Uterine smooth muscle cell (primary cell): ENCODE measurements at places on chromosomes 4 and X. TPM values are rescaled to one million over a fixed set of nuclear protein-coding genes. Genes with fewer than 3 reads are reported as not detected.

The CCDC110 gene
- total RNA-seq, result 1.3 and 2.0 TPM in 2 replicates

The LRRC66 gene
- total RNA-seq, result 0.33 and 0.62 TPM in 2 replicates

The STK32B gene
- total RNA-seq, result 0.50 and 1.1 TPM in 2 replicates

The DMRTC1B gene
- total RNA-seq, result not detected in 2 replicates

The RNF128 gene
- total RNA-seq, result 1.5 and 2.0 TPM in 2 replicates

The ETDA gene
- not detected in 2 replicates for total RNA-seq

The MAGEC2 gene
- not detected in 2 replicates for total RNA-seq

The PFKFB1 gene
- total RNA-seq, result 0.11 TPM in 1 of 2 replicates, not detected in the other

The ITM2A gene
- total RNA-seq, result 0.37 and 0.55 TPM in 2 replicates

The SRPX2 gene
- 19.8 and 58.2 TPM in 2 replicates for total RNA-seq

The HSPA4L gene
- total RNA-seq, result 5.4 and 8.4 TPM in 2 replicates

The TBL1X gene
- 28.9 and 35.1 TPM in 2 replicates for total RNA-seq

The AKAP17A gene
- total RNA-seq, result 26.0 and 43.9 TPM in 2 replicates

The ANXA3 gene
- 4.3 and 6.2 TPM in 2 replicates for total RNA-seq

The HSFX1 gene
- total RNA-seq, result 1.00 TPM in 2 replicates

The PABPC1L2B gene
- total RNA-seq, result not detected in 2 replicates

The GRIA2 gene
- under 0.01 and 0.55 TPM in 2 replicates for total RNA-seq

The OFD1 gene
- total RNA-seq, result 15.5 and 22.2 TPM in 2 replicates

The EDNRA gene
- 3.5 and 10.7 TPM in 2 replicates for total RNA-seq

The EPHA5 gene
- total RNA-seq, result 1.7 and 2.9 TPM in 2 replicates

The TMEM185A gene
- 16.2 and 18.9 TPM in 2 replicates for total RNA-seq

The PRKG2 gene
- 1.1 and 2.4 TPM in 2 replicates for total RNA-seq

The XK gene
- total RNA-seq, result 0.22 and 0.25 TPM in 2 replicates

The GAB3 gene
- total RNA-seq, result 0.77 and 1.4 TPM in 2 replicates

The PCDH10 gene
- total RNA-seq, result 1.7 and 2.4 TPM in 2 replicates

The CT45A10 gene
- not detected in 2 replicates for total RNA-seq
